Right renal cortex interstitium (tissue), 3 donors: ENCODE measurements at places on chromosomes 4 and X.

DNA sequence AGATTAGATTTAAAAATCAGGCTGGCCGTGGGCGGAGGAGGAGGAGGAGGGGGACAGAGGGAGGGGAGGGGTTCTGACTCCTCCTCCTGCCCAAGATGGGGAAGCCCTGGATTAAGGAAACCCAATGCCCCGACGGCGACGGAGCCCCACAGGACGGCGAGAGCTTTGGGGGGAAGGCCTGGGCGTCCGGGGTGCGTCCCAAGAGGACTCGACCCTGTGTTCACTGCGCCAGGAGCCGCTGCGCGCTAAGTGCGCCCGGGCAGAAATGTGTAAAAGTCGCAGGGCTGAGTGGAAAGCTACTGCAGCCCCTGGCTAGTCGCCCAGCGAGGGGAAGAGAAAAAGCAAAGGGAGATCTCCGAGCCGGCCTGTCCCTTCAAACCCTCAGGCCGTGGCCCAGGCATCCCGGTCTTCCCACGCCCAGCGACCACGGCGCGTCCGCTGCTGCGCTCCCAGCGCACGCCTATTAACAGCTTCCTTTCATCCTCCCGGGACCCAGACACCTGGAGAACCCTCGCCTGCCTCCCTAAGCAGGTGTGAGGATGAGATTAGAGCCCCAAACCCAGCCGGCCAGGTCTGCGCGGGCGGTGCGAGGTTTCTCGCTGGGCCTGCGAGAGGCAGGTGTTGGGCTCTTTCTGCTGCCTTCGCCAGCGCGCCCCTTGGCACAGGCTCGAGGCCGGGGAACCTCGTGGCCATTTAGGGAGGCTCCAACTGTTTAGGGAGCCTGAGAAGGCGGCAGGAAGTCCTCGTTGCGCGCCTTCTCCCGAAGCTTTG is 1.4 kb upstream of the RPS6KA3 start:
- no peak for DNase-seq

GRCh38 chr4:53021754-53022512 is 159.8 kb downstream of the RASL11B start:
- no peak for DNase-seq

GRCh38 chr4:152530600-152530999 is 5.3 kb downstream of the FBXW7 start:
- no peak for DNase-seq

GRCh38 chrX:118853596-118853995 is 30.0 kb downstream of the ZCCHC12 start:
- no peak for DNase-seq

DNA sequence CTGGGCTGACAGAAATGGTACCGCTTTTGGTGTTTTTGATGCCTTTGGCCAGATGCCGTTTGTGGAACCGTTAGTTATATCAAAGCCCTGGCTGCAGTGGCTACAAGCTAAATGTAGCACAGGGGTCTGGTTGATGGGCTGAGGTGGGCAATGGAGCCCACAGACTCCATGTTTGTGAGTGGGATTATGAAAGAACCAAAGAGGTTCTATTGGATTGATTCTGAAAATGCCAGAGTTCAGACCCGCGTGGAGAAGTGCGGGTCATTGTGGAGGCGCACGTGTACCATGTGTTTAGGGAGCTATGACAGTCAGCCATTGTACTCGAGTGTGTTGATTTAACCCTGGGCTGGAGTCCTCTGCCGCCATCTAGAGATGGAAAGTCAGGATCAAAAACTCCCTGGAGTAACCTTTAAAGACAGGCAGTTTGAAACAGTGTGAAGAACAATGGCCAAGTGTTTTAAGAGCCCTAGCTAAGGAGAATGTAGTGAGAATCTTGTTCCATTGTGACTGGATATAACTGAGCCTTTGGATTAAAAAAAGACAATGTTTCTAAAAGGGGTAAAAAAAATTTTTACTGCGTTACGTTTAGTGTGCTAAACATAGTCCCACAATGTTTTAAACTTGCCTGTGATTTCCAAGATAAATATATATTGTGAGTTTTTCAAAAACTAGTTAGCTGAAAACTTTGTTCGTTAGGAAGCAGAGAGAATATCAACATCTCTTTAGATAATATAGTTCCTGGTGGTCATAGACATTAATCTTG is 12.7 kb downstream of the ART3 start:
- no peak for DNase-seq

GRCh38 chrX:20397587-20397986 is 130.9 kb upstream of the RPS6KA3 start:
- DNase-seq: no peak

DNA sequence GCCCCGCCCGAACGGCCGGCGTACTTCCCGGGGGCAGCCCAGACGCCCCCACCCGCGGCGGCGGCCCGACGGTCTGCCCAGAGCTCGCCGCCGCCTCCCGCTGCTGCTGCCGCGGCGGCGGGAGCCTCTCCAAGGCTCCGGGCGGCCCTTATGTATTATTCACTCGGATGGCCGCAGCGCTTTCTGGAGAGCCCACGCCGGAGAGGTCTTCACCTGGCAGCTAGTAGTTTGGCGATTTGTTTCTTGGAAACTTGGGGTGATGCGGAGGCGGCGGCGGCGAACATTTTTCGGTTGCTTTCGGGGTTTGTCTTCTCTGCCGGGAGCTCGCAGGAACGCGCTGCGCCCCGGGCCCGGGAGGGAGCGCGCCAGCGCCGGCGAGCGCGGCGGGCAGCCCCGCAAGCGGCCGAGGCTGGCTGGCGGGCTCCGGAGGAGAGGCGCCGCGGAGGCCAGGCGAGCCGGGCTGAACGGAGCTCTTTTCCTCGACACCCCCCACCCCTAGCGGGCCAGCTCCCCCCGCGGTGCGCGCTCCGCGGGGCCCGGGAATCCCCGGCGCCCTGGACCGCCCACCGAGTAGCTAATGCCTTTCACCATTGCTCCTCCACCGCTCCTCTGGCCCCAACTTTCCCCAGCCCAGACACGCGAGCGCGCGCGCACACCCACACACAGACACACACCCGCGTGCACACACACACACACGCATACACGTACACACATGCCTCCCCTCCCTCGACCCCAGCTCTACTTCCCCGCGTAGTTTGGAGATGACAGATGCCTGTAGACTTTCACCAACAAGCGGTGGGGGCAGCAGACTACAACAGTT is 113.5 kb downstream of the DHX15 start:
- no peak for DNase-seq

GRCh38 chr4:2497931-2498330 is 29.0 kb downstream of the RNF4 start:
- DNase-seq: no peak

DNA sequence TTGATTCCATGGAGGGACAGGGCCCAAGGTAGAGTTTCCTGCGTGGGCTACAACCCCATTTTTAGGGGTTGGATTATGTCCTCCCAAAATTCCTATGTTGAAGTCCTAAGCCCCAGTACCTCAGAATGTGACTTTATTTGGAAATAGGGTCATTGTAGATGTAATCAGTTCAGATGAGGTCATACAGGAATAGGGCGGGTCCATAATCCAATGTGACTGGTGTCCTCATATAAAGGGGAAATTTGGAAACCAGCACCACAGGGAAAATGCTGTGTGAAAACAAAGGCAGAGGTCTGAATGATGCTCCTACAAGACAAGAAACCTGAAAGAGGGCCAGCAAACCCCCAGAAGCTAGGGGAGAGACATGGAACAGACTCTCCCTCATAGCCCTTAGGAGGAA is 31.1 kb upstream of the MAMLD1 start:
- no peak for DNase-seq
